ENCODE measurements at places on chromosomes 7 and 10. TPM values are rescaled to one million over a fixed set of nuclear protein-coding genes. Genes with fewer than 3 reads are reported as not detected.

GSTO2 gene
- total RNA-seq: 0.57 TPM

APBB1IP gene
- total RNA-seq: not detected

CLCN1 gene
- not detected for total RNA-seq

PAX2 gene
- not detected for total RNA-seq

SLC16A12 gene
- 0.65 TPM for total RNA-seq

ANXA8L1 gene
- total RNA-seq: not detected

FAM237B gene
- total RNA-seq: not detected

NUTM2D gene
- 1.4 TPM for total RNA-seq

EMX2 gene
- total RNA-seq: not detected

FAM13C gene
- 8.3 TPM for total RNA-seq

MLXIPL gene
- total RNA-seq: not detected

RBP3 gene
- total RNA-seq: not detected
